ENCODE measurements at places on chromosomes 3 and 15.

DNA sequence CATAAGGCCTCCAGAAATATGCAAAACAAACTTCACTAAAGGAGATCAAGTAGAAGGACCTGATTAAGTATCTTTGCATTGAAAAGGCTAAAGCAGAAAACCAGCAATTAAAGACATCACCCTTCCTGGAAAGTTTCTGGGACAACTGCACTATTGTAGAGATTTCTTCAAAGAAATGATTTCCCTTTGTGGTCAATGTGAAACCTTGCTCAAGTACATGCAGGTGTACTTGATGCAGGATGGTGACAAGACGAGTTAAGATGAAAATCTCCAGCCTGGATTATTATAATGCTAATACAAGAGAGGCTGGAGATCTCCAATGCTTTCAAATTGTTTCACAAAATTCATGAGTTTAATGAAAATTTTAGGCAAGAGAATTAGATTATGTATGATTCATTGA lies 208.4 kb downstream of the TIGIT start:
- no peak for DNase-seq

DNA sequence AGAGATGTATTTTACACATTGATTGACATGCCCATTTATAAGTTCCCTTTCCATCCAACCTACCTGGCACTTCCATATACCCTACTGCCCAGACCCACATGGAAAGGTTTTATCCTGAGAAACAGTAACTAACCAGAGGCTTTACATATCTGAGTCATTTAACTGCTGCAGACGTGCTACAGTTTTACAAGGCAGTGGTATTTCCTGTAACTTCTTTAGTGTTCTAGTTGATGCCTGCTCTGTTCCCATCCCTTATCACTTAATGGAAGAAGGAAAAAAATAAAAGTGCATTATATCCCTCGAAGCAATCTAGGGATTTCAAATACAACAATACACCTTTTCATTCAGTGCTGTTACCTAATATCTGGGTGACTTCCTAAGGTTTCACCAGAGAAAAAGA lies 107.1 kb downstream of the TMCO5A start:
- DNase-seq = peak; percentile 82

DNA sequence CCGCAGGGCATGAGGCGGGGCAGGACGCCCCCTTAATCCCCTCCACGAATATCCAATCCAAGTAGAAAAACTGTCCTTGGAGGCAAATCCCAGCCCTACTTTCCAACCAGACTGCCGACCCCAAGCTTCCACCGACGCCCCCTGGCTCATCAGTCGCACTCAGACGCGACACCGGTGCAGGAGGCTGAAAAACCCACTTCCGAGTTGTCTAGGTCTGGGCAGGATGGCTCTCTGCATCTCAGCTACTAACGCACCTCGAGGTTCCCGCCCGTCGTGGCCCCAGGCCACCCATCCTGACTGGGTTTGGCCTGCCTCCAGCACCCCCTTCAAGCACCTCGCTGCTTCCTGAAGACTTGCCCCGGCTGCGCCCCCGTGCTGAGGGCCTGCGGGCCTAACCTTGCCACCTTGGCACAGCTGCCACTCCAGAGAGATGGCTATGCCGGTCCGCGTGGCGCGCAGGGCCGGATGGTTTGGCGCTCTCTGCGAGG lies 15.5 kb downstream of the RGMA start:
- no peak for DNase-seq

DNA sequence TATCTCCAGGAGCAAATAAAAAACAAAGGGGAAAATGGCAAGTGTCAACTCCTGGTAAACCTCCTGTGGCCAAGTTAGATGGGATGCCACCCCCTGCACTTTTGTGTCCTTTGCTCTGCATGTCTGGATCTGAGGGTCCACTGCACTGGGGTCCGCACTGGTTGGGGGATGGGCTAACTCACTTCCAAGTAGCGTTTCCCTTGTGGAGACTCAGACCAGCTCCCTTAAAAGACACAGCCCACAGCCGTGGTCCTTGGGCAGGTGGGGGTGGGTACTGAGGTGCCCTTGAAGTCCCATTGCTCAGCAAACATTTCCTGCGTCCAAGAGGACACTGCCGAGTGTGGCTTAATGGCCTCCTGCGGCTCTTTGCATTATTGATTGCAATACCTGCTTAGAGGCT lies 188.2 kb downstream of the MEGF11 start:
- DNase-seq = no peak

GRCh38 chr15:62951481-62951880 lies 91.1 kb upstream of the TPM1 start:
- no peak for DNase-seq

DNA sequence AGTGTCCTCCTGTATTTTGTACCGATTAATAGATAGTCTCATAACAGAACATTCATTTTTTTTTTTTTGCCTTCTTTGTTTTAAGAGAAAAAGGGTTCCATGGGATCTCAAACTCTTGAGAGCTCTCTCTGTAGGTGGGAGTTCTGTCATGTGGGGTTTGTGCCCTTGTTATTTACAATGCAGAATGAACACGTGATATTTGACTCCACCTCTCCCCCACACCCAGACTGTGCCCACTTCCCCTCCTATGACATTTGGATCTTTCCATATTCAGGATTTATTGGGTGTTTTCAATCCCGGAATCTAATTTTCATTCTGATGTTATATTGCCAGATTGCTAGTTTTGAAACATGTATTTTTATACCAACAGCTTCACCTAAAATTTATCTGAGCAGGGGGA lies 49.5 kb downstream of the ARPP21 start:
- no peak for DNase-seq
